ENCODE measurements at places on chromosomes 1 and 21.

GRCh38 chr1:231882790-231883189 lies 256.2 kb downstream of the DISC1 start:
- DNase-seq, result no peak

DNA sequence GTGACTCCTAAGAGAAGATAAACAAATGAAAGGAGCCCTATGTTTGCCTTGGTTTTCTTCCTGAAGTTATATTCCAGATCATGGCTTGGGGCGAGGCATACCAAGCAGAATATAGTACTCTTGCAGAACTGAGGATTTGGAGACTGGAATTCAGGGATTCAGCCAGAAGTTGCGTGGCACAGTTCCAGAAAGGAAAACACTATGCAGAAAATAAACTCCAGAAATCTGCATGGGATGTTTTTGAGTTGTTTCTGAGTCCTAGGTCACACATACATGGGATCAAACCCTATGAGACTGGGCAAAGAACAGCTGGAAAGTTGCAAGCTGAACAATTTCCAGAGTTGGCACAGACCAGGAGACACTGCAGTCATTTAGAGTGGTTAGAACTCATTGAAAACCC lies 42.9 kb upstream of the IFFO2 start:
- DNase-seq, result no peak

GRCh38 chr1:72280131-72280530 lies 2.2 kb downstream of the NEGR1 start:
- DNase-seq, result no peak

- DNase-seq, result no peak
Observed at GRCh38 chr1:21293537-21294265, 3.4 kb upstream of the ECE1 start.

DNA sequence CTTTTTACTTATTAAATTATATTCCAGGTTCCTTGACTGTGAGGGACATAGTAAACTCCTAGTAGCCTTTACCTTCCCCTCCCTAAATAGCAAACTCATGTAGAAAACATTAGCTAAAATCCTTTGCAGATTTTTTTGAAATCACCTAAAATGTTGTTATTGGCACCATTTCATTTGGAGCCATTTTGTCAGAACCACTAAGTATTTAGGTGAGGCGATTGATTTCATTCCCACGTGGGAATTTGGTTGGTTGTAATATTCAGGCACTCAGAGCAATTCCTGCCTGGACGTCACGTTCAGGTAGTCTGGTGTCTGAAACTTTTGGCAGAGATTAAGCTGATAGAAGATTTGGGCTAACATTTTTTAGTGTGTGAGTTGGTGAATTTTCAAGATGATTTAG lies 84.3 kb downstream of the CAMTA1 start:
- DNase-seq, result no peak

GRCh38 chr21:27257908-27258556 lies 291.1 kb upstream of the ADAMTS5 start:
- no peak for DNase-seq

GRCh38 chr1:204950353-204951001 lies 79.8 kb downstream of the NFASC start:
- no peak for DNase-seq

GRCh38 chr1:172108161-172108893 lies 267.0 kb downstream of the DNM3 start:
- peak; percentile 48 for DNase-seq

DNA sequence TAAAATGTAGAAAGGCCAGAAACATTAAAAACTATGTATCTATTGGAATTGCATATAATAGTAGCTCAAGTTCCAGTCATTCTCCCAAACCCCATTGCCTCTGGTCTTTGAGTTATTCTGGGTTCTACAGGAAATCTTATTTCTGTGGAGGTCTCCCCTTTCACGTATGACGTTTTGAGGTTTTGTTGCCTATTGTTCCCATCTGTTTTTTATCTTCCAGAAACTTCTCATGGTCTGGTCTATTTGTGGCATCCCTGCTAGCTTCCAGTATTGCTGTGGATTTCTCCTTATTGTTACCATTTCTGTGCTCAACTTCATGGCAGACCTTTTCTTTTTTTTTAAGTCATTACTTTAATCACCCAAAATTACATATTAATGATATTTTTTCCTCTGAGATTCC lies 43.3 kb downstream of the DTL start:
- DNase-seq, result no peak

- DNase-seq, result peak; percentile 25
Observed at GRCh38 chr1:209150114-209150513, 433.4 kb upstream of the CAMK1G start.

- DNase-seq, result no peak
Observed at GRCh38 chr1:159880430-159880829, 18.0 kb upstream of the VSIG8 start.

GRCh38 chr21:42655796-42656770 lies 2.7 kb downstream of the PDE9A start:
- DNase-seq, result no peak

GRCh38 chr21:32131960-32132359 lies 146.9 kb downstream of the MIS18A start:
- DNase-seq, result no peak

DNA sequence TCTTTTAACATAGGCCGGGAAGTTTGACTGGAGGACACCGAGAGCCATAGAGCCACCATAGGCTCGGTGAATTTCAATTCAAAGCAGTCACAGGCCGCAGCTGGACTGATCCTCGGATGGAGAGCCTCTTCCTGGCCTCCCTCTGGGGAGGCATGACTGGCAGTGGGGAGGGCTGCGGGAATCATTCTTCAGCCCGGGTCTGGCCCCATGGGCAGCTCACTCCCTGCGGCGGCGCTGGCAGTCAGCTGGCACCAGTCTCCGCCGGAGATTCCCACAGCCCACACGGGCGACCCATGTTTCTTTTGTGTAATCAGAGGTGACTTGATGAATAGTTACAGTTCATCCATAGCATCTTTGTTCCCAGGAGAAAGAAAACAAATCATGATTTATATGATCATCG lies 10.6 kb downstream of the ESPN start:
- DNase-seq, result no peak

- DNase-seq, result no peak
Observed at GRCh38 chr1:162823231-162823630, 32.7 kb downstream of the HSD17B7 start.

GRCh38 chr1:12488666-12489354 lies 129.2 kb downstream of the DHRS3 start:
- DNase-seq, result peak; percentile 92

DNA sequence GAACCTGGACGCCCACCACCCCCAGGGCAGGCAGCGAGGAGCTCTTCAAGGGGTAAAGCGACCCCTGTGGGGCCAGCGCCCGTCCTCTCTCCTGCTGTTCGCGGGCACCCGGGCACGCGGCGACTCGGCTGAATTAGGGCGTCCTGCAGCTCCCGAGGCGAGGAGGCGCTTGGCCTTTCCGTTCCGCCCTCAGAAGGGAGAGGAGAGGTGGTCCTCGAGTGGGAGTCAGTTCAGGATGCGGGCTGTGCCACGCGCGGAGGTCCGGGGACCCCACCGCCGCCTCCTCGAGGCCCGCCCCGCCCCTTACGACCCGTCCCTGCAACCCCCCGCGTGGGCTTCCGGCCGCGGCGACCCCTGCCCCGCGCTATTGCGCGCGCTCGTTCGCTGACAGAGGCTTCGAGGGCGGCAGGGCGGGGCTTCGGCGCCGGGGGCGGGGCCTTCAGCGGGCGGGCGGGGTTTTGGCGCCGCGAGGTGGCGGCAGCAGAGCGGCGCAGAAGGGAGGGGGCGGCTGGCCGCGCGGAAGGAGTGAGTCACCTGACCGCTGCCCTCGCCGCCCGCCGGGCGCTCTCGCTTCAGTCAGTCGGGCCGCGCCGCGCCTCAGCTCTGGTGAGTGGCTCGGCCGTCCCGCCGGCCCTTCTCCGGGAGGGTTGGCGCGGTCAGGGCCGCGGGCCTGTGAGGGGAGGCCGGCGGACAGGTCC lies at the start of gene BACH1:
Gene BACH1, plus strand, starts transcription at position 575 of the 698 bp plus-strand sequence. CDS start 22,359 bp downstream, outside the sequence.
- peak; percentile 69 for DNase-seq

DNA sequence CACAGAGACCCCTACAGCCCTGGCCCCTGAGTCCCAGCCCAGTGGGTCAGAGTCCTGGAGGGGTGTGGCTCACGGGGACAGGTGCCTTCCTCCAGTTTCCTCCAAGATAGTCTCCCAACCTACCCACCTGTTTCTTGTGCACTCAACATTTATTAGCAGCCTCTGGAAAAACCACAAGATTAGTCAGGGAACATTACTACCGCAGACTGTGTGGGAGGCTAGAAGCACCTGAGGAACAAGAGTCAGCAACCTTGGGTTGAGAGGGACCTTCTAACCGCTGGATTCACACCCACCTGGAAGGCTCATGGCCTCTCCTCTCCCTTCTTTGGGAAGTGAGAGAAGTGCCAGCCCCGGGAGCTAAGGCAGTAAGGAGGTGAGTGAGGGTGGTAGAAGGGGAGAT lies 22.5 kb upstream of the IKBKE start:
- no peak for DNase-seq

- no peak for DNase-seq
Observed at GRCh38 chr1:212495766-212496494, 63.2 kb downstream of the NENF start.
